ENCODE measurements at places on chromosomes 11 and 22.

DNA sequence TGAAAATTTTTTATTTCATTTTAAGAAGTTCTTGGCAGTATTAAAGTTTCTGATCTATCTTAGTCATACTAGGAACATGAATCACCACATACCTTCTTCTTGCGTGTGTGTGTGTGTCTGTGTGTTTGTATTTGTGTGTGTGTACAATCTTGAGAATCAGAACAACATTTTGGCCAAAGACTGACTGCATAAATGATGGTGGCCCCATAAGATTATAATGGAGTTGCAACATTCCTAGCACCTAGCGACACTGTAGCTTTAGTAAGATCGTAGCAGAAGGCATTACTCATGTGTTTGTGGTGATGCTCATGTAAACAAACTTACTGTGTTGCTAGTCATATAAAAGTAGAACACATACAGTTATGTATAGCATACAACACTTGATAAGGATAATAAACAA lies 205.4 kb downstream of the FAM76B start:
- DNase-seq = no peak

DNA sequence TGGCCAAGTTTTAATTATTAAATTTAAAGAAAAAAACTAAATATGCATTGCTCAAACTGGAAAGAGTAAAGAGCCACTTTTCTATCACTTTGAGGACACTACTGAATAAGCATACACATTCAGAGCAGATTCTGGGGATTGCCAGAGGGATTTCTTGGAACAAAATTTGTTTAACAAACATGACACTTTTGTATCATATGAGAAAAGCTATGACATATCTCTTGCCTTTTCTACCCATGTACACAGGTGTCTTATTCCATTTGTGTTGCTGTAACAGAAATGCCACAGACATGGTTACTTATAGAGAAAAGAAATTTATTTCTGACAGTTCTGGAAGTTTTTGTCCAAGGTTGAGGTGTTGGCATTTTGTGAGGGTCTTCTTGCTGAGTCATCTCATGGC lies 13.5 kb upstream of the USP28 start:
- no peak for DNase-seq

DNA sequence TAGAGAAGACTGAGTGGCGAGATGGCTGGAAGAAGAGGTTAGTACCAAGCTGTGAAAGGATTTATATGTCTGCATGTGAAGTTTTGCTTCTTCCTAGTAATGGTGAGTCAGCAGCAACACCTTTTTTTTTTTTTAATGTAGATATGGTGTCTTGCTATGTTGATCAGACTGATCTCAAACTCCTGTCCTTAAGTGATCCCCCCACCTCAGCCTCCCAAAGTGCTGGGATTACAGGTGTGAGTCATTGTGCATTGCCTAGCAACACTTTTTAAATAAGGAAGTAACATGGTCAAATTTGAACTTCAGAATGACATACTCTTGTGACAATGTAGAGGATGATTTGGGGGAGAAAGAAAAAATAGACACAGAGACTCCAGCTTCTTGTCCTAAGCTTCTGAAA lies 6.5 kb upstream of the CSTPP1 start:
- DNase-seq = no peak

DNA sequence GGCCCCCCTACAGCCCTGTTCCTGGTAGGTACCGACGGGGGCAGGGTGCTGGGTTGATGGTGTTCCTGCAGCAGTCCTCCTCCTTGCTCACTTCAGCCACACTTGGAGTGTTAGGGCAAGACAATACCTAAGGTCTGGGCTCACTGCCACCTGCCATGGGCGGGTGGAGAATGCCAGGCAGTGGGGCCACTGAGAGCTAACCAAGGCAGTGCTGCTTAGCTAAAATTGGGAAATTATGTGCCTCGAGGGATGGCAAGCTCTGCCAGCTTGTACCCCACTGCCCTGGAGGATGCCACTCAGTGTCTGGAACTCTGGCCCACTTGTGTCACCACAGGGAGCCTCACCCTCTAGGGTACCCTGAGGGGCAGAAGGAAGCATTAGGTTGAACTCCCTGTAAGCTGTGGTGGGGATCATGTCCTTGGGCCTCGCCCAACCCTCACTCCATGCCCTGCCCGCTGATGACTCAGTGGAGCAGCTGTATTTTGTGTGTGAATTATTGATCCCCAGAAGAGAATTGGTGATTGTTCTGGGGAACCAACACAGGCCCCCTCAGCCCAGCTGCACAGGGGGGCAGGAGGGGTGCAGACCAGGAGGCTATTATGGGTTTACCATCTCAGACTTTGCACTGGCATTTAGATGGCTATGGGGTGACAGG lies 17.7 kb downstream of the PHLDB1 start:
- no peak for DNase-seq

DNA sequence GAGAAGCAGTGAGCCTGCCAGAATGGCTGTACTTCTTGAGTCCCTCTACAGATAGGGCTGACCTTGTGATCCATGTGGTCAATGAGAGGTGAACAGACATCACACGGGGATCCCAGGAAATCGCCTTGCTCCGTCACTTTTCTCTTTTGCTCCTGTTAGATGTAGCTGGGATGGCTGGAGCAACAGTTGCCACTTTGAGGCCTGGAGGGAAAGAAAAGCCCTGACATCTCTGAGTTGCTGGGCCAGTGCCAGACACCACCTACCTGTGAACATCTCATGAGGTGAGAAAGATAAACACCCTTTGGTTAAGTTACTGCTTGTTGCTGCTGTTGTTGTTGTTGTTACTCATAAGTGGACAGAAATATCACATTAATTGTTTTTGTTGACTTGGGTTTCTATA lies 840.3 kb downstream of the TBC1D22A start:
- DNase-seq = no peak

DNA sequence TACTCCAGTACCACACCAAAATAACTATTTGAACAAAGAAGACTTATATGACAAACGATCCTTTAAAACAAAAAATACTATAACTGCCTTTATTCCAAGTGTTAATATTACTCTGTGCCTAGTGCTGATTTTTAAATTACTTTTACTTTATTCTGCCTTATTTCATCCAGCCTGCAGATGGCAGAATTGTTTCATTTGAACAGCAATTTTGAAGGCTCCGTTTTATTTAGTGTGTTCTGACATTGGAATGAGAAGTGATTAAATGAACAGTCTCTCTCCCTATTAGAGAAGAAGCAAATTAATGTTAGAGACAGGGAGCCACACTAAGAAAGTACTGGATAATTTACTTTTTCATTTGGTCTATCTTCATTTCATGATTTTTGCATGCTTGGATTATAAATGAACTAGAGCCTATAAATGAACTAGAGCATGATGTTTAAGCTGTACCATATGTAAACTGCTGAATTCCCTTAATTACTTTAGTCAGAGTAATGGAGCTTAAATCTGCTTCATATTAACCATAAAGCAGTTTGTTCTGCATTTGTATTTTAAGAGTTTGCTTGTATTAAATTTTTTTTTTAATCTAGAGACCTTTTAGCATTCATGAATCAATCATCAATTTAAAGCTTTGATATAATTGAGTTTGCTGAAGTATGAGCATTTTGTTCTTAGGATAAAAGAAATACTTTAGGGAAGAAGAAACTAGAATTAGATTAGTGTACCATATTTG lies 9.8 kb downstream of the PDHX start:
- no peak for DNase-seq

GRCh38 chr11:74168838-74169237 lies 2.0 kb downstream of the C2CD3 start:
- DNase-seq = no peak

DNA sequence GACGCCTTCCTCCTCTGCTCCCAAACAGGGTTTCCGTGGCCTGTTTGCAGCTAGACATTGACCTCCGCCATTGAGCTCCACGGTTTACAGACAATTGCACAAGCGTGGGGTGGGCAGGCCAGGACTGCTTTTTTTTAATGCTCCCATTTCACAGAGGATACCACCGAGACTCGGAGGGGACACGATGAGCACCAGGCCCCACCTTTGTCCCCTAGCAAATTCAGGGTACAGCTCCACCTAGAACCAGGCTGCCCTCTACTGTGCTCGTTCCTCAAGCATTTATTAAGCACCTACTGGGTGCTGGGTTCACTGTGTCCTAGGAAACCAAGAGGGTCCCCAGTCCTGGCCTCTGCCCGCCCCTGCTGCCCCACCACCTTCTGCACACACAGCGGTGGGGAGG lies 12.2 kb downstream of the RASD2 start:
- no peak for DNase-seq

DNA sequence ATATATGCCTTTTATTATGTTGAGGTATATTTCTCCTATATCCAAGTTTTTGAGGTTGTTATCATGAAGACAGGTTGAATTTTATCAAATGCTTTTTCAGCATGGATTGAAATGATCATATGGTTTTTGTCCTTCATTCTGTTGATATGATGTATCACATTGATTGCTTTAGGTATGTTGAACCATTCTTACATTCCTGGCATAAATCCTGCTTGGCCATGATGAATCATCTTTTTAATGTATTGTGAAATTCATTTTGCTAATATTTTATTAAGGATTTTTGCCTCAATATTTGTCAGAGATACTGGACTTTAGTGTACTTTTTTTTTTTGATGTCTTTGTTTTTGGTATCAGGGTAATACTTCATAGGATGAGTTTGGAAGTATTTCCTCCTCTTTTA lies 283.8 kb upstream of the C11orf87 start:
- no peak for DNase-seq

GRCh38 chr11:33689085-33689484 lies 11.5 kb downstream of the C11orf91 start:
- DNase-seq = no peak

DNA sequence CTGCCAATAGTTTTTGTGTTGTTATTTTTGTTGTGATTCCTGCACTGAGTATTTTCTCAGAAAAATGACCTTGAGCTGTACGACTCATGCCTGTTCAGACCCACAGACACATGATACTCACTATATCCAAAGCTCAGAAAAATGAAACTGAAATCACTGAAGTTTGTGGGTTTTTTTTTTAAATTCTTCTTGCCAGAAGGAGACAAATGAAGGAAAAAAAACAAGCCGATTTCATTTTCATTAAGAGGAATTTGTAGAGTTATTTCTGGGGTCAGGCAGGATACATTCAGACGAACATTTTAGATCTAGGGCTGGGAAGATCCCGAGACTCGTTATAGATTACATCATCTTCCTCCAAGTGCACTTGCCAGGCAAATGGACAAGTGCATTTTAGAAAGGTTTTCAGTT lies 60.4 kb downstream of the BMAL1 start:
- DNase-seq = no peak

DNA sequence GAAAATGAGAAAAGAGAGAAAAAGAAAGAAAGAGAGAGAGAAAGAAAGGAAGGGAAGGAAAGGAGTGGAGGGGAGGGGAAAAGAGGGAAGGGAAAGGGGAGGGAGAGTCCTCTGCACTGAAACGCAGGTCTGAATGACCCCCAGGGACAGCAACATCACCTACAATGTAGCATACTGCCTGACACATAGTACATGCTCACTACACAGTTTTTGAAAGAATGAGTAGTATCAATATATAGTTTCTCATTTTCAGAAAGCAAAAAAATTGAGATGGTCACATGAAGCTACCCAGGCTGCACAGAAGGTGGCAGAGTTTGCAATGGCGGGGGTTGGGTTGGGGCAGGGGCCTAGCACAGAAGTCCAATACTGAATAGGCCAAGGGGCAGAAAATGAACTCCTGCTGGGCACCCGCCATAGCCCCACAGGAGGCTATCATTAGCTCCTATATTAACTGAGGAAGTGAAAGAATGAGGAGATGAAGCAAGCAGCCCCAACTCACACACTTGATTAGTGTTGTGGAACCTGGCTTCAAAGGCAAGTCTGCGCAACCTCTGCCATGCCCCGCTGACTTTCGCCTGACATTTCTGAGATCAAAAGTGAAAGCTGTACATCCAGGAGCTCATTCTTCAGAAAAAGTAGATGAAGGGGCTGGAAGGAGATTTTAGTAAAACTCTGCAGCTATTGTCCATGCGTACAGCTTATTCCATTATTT lies 241.2 kb upstream of the SYN3 start:
- no peak for DNase-seq

- no peak for DNase-seq
Measured at GRCh38 chr11:23078289-23078971, 218.2 kb upstream of the CCDC179 start.

- no peak for DNase-seq
Measured at GRCh38 chr11:66904055-66904454, 47.2 kb downstream of the LRFN4 start.

DNA sequence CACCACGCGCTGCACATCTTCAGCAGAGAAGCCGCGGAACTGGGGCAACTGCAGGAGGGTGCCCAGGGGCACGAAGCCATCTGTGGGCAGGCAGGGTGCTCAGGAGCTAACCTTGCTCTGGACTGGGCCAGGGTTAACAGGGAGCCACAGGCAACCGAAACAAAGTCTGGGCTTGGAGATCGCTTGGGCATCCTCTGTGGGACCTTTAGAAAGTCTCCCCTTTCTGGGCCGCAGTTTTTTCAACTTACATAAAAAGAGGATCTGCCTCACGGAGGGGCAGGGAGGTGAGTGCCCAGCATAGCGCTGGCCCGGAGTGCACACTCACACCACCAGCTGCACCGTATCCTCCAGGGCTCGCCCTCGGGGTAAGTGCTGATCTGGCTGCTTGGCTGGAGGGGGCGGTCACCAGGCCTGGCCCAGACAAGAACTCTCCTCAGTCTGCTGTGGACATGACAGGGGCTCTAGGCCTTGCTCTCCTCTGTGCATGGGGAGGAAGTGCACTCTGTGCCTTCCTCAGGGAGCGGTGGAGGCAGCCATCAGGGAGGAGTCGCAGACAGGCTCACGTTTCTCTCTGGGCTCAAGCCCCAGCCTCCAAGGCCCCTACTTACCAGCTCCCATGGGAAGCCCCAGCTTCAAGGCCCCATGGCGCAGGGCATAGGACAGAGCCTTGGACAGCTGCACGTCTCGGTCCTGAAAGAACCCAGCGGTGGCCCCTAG lies 937 bp downstream of the TRPT1 start:
- DNase-seq = no peak

DNA sequence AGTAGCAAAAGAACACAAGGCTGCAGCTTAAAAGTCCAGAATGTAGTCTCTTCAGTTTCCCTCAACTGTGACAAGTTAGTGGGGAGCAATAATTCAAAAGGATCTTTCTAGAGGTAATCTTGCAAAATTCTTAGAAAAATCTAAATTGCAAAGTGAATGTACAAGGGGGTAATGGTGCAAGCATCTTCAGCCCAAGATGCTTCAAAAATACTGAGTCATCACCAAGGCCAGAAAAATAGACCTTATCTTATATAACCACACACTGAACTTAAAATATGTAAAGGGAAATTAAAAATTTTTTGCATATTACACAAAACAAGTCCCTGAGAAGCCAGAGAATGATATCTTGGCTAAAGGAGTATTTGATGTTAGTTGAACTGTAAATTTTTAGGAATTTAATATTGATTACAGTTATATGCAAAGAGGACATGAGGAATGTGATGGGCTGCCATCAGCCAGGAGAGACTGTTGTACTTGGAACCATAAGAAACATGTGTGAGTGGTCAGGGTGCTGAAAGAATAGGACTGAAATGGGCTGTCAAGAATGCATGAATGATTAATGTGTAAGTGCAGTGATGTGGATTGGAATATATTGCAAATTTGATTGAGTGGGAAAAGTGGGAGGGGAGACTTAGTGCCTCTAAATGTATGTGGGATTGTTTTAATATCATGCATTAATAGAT lies 85.7 kb upstream of the LIN7C start:
- DNase-seq = no peak

- DNase-seq = peak; percentile 30
Measured at GRCh38 chr11:85682330-85683305, 3.4 kb downstream of the CCDC89 start.
